Sigmoid colon (tissue), 7 donors: ENCODE measurements at places on chromosomes 6 and 20. TPM values are rescaled to one million over a fixed set of nuclear protein-coding genes. Genes with fewer than 3 reads are reported as not detected.

- DNase-seq = no peak
Measured at GRCh38 chr6:93389192-93389591, 30.2 kb downstream of the EPHA7 start.

GRCh38 chr20:59572515-59572914, 31.8 kb upstream of the PHACTR3 start:
- DNase-seq = no peak

GRCh38 chr6:17867880-17868279, 119.6 kb downstream of the KIF13A start:
- no peak for DNase-seq

DNA sequence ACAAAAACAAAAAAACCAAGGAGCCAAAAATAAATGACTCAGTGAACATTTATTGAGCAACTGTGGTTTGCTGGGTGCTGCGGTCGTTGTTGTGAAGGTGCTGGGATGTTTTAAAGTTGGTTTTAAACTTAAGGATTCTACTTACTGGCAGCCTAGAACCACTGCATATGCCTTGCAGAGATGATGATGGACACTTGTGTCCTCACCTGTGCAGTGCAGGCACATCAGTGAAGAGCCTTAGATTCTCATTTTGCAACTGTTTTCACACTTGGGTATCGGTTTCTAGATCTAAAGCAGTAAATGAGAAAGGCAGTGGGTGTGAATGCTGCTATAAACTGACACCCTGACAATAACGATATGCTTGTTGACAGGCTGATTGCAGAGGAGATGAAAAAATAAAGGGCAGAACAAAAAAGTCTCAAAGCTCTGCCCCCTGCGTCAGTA, 68.8 kb downstream of the UTRN start:
- no peak for DNase-seq

DNA sequence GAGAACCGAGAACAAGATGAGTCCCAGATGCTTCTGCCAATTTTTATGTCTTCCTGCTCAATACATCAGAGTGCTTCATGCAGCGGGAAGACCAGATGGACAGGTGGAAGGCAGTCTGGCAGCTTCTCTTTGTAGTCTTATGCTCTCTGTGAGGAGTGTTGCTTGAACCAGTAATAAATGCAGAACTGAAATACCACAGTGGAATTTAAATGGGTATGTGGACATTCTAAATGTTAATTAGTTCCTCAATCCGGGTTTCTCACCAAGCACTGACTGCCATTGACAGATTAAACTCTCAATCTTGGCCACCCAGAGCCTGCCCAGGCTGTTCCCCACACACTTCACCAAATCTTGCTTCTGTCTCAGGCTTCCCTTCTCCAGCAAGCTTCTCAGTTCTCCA, 695.5 kb upstream of the CHD6 start:
- DNase-seq = no peak

Gene TINAG
- not detected for total RNA-seq

Gene LCA5
- 10.7 TPM for total RNA-seq
